ENCODE measurements at places on chromosomes 11 and 22. TPM values are rescaled to one million over a fixed set of nuclear protein-coding genes. Genes with fewer than 3 reads are reported as not detected.

The PLEKHB1 gene
- not detected for total RNA-seq

The ALX4 gene
- total RNA-seq: 135 TPM

The PATE2 gene
- total RNA-seq: not detected

The PKNOX2 gene
- 1.1 TPM for total RNA-seq

The SCARF2 gene
- total RNA-seq: 1.7 TPM

The POLD3 gene
- 68.3 TPM for total RNA-seq

DNA sequence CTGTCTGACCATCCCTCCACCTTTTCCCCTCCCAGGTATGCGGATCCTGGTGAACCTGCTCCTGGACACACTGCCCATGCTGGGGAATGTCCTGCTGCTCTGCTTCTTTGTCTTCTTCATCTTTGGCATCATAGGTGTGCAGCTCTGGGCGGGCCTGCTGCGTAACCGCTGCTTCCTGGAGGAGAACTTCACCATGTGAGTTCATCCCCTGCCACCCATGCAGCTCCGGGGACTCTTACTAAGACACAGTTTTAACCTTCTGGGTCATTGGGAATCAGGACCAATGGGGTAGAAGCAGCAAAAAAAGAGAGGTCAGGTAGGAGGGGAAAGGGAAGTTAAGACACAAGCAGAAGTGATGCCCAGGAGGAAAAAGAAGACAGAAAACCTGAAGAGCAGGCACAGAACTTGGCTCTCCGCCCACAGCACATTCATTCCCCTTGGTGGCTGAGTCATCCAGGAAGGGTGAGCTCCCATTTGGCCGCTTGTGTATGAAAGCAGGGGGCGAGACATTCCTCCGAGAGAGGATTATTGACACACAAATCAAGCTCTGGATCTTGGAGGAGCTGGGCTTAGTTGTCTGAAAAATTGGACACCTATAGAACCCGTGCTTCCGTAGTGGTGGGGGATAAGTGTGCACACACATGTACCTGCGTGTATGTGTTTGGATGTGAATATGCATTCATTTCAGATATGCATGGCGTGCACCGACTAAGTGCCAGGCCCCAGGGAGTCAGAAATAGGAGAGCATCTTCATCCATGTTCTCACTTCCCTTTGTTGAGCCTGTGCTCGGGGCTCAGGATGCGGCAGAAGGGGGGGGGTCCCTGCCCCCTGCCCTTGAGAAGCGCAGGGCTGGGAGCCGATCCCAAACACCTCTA, 64.2 kb downstream of the CACNA1I start:
- H3K27ac ChIP-seq: no peak overlapping the region
- no peaks in the 10 kb centered on the region for H3K27me3 ChIP-seq
- no peak overlapping the region for H3K4me3 ChIP-seq

DNA sequence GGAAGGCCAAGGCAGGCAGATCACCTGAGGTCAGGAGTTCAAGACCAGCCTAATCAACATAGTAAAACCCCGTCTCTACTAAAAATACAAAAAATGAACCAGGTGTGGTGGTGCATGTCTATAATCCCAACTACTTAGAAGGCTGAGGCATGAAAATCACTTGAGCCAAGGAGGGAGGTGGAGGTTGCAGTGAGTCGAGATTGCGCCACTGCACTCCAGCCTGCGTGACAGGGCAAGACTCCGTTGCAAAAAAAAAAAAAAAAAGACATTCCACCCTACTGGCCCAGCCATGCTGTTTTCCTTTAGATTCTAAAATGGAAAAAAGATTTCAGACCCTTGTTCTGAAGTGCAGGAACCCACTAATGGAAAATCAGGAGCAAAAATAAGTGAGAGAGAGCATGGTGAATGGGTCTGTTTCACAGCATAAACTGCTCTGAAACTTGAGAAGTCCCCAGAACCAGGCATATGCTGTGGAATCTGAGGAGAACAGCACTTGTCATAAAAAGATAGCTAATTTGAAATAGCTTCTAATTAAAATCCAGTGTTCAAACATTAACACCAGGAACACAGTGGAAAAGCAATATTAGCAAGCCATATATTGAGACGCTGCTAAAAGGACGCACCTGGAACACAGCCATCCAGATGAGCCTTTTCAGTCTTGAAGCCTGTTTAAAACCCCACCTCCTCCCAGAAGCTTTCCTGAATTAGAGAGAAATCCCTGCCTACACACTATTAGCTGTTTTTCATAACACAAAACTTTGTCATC, 66.3 kb upstream of the CHRM4 start:
- no peaks in the 10 kb centered on the region for H3K36me3 ChIP-seq
- no peak for DNase-seq
- H3K27me3 ChIP-seq: no peaks in the 10 kb centered on the region
- H3K27ac ChIP-seq: no peak overlapping the region
